ENCODE measurements at places on chromosomes 3 and 15.

- DNase-seq, result no peak
Measured at GRCh38 chr3:45042162-45042561, 16.1 kb downstream of the CLEC3B start.

- no peak for DNase-seq
Measured at GRCh38 chr3:3734881-3735280, 64.3 kb upstream of the LRRN1 start.

DNA sequence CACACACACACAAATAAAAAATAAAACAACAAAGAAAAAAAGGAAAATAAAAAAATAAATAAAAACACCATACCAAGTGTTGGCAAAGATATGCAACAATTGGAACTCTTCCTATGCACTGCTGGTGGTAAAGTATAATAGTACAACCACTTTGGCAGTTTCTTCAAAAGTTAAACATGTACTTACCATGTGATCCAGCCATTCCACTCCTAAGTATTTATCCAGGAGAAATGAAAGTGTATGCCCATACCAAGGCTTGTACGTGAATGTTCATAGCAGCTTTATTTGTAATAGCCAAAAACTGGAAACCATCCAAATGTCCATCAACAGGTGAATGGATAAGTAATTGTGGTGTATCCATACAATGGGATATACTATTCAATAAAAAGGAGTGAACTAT lies 17.0 kb downstream of the WDR93 start:
- DNase-seq, result no peak

- DNase-seq, result no peak
Measured at GRCh38 chr3:72004749-72005292, 219.9 kb upstream of the PROK2 start.

DNA sequence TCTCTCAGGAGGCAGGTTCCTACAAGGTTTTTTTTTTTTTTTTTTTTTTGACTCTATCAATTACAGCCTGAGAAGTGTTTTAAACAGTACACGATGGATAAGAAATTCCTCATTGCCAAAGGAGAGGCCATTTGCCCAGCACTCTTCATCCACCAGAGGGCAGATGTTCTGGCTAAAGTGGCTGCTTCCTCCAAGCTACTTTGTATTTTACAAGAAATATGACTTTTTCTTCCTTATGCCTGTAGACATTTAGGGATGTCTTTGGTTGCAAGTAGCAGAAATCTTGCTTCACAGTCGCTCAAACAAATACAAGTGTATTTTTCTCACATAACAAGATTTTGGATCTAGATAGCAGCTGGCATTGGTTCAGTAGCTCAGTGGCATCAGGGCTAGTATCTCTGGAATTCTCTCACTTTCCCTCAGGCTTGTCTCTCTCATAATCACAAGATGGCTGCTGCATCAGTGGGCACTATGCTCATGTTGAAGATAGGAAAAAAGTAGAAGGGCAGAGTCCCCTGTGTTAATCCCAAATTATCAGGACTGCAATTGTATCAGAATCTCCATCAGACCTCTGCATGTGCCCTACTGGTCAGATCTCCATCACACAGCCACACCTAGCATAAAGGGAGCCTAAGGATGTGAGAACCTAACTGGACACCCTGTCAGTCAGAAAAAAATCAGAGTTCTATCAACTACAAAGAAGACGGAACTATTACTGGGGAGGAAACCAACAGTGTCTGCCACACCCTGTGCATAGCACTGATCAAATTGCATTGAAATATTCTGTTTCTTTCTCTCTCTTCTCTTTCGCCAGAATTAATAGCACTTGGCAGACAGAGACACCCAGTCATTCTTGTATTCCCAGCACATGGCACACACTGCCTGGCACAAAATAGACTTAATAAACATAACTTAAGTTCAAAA lies 138.9 kb upstream of the COL8A1 start:
- no peak for DNase-seq

DNA sequence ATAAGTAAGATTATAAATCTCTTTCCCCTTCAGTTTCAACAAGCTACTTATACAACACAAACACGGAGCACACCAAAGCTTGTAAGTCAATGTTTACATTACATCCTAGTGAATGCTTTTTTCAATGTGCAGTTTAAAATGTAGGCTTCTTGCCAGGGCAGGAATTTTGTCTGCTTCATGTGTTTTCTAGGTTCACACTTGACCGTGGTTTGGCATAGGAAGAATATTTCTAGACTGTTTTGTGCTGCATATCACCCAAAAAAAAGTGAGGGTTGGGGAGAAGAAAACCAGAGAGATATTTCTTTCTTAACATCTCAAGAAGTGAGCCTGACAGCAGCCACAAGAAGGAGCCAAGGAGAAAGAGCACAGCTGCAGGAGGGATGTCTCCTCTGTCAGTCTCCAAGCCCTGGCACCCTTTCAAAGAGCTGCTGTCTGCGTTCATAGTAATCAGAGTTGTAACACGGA lies 255.8 kb downstream of the MEIS2 start:
- DNase-seq, result no peak
